ENCODE measurements at places on chromosomes 16 and 17.

DNA sequence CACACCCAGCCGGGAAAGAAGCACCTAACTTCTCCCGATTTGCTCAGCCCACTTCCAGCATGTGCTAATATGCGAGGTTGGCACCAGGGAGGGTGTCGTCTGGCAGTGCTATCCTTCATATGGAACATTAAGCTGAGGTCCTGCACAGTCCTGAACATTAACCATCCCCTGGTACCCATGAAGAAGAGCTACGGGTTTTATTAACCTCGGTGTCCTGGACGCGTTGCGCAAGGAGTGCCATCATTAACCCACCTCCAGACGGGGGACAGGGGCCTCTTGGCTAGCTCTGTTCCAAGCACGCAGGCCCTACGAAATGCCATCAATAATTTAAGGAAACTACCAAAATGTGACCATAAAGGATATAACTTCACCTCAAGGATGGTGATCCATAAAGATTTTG lies 193.5 kb downstream of the MAF start:
- DNase-seq = no peak

- DNase-seq = peak; percentile 25
These were observed 16.6 kb upstream of the DLX4 start for GRCh38 chr17:49952209-49952911.

DNA sequence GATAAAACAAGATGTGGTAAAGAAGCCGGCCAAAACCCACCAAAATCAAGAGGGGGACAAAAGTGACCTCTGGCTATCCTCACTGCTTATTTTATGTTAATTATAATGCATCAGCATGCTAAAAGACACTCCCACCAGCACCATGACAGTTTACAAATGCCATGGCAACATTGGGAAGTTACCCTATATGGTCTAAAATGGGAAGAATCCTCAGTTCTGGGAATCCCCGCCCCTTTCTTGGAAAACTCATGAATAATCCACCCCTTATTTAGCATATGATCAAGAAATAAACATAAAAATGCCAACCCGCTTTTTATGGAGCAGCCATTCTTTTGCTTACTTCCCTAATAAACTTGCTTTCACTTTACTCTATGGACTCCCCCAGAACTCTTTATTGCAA lies 25.6 kb downstream of the CMTR2 start:
- no peak for DNase-seq

GRCh38 chr17:81066072-81066471 lies 31.1 kb downstream of the BAIAP2 start:
- no peak for DNase-seq

- no peak for DNase-seq
These were observed 328.6 kb downstream of the MAP2K6 start for GRCh38 chr17:69743091-69743490.

DNA sequence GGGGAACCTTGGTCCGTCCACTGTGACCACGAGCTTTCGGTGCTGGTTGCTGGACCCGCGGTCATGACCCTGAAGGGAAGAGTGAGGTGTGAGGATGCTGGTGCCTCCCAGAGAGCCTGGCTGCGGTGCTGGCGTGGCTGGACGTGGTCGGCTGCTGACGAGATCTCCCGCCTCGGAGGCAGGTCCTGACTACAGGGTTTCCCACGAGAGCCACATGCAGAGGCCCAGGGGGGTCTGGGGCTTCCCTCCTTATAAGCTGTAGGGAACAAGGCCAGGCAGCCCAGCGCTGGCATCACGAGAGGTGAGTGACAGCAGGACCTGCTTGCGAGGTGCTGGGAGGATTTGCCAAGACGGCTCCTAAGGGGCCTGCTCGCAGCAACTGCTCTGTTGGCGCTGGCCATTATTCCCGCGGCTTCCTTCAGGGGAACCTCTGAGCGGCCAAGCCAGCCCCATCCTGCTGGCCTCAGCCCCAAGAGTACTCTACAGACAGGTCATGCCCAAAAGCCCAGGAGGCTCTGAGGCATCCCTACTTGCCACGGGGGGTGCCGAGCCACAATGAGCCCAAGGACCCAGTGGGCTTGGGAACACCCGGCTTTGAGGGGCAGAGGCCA lies 134.8 kb downstream of the FOXL1 start:
- no peak for DNase-seq

- DNase-seq = no peak
These were observed 25.4 kb downstream of the RTN4RL1 start for GRCh38 chr17:1999557-2000251.

DNA sequence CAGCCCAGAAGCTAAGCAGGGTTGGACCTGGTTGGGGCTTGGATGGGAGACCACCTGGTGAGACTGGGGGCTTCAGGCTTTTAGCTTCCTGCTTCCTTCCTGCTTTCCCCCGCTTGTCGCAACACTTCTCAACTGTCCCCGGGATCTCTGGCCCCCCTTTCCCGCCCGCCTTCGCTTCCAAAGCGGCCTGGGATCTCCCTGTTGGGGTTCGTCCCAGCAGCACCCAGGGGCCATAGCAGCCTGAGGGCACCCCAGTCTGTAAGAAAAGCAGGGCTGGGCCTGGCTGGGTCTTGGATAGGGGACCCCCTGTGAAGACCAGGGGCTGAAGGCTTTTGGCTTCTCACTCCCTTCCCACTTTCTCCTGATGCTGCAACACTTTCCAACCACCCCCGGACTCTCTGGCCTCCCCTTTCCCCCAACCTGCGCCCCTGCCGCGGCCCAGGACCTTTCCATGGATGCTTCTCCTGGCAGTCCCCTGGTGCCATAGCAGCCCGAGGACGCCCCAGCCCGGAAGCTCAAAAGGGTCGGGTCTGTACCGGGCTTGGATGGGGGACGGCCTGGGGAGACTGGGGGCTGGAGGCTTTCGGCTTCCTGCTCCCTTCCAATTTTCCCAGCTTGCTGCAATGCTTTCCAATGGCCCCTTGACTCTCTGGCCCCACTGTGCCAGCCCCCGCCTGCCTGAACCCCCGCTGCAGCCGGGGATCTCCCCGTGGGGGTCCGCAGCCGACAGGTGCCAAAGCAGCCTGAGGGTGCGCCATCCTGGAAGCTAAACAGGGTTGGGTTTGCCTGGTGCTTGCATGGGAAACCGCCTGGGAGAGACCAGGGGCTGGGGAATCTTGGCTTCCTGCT lies 2276.2 kb downstream of the TP53TG3F start:
- no peak for DNase-seq

DNA sequence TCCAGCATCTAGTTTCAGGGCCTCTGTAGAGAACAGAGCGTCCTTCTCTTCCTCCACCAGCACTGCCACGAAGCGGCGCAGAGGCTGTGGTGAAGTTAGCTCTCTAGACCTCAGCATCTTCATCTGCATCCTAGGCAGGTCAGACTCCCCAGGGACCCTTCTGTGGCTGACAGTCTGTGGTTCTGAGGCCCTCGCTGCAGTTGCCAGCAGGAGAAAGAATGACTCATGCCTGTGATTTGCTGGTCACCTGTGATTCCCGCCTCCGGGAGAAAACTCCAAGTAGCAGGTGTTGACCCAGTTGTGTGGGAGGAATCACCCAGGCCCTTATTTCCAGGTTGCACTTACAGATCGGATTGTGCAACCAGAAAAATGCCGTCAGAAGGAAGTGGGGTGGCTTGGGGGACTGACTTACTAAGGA lies 117.3 kb upstream of the CACNG5 start:
- DNase-seq = no peak
